ENCODE measurements at places on chromosomes 7 and 10. TPM values are rescaled to one million over a fixed set of nuclear protein-coding genes. Genes with fewer than 3 reads are reported as not detected.

- H3K4me1 ChIP-seq: no peaks in the 10 kb centered on the region
- no peak overlapping the region for H3K27ac ChIP-seq
- peak overlapping the region; percentile 52 for H3K4me3 ChIP-seq
- no peaks in the 10 kb centered on the region for H3K27me3 ChIP-seq
- no peaks in the 10 kb centered on the region for H3K36me3 ChIP-seq
Measured at GRCh38 chr10:43202657-43203447, 64.0 kb downstream of the RASGEF1A start.

DNA sequence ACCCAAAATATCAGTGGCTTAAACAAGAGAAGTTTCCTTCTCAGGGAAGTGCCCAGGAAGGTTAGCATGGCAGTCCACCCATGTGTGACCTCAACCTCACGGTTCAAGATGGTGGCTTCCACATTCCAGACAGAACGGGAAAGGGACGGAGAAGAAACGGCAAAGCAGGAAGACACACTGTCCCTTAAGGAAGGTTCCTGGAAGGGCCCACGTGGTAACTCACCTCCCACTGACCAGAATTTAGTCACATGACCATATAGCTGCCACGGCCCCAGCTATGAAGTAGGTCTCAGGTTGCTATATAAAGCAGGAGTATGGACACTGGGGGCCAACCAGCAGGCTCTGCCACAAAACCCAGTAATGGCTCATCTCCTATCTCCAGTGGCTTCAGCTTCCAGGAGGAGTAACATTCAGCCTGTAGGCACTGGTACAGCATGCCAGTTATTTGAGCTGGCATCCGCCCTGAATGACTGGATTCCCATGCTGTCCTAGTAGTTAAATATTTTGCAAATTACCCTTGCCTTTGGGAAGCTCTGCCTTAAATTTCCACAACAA is 278.5 kb upstream of the KLF14 start:
- H3K36me3 ChIP-seq: no peaks in the 10 kb centered on the region
- H3K4me3 ChIP-seq: no peak overlapping the region
- DNase-seq: no peak
- peak overlapping the region; percentile 74 for H3K27ac ChIP-seq
- H3K4me1 ChIP-seq: peaks cover 86% of the 10 kb centered on the region
- no peaks in the 10 kb centered on the region for H3K27me3 ChIP-seq

- no peak overlapping the region for H3K4me3 ChIP-seq
- H3K4me1 ChIP-seq: peaks cover 3% of the 10 kb centered on the region
- peaks cover 55% of the 10 kb centered on the region for H3K27me3 ChIP-seq
Measured at GRCh38 chr7:100971111-100972001, 2.0 kb downstream of the MUC12 start.

DNA sequence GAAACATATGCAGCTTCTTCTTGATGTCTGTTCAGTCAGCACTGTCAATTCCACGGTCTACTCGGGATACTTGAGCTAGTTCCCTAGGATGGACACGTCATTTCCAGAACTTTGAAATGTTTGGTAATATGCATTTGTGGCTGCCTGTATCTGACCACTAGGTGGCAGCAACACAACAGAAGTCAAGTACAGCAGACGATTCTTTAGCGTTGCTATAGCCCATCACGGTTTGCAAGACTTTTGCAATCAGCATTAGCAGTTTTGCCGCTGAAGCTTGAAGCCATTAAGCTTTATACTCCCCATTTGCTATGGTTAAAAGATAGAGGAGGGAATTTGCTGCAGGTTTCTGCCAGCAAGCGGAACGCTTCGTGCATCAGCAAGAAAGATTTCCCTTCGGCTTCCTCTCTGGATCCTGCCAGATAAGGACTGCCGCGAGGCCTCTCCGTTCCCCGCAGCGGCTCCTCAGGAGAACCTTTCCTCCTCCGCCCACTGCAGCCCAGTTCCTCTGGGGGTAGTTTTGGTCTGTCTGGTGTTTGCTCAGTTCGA is 63.5 kb downstream of the ABCC2 start:
- peak; percentile 70 for DNase-seq
- no peaks in the 10 kb centered on the region for H3K36me3 ChIP-seq
- H3K27me3 ChIP-seq: no peaks in the 10 kb centered on the region
- peaks cover 10% of the 10 kb centered on the region for H3K4me1 ChIP-seq

- H3K27me3 ChIP-seq: no peaks in the 10 kb centered on the region
- DNase-seq: no peak
- H3K4me1 ChIP-seq: peaks cover 8% of the 10 kb centered on the region
- no peaks in the 10 kb centered on the region for H3K36me3 ChIP-seq
Measured at GRCh38 chr10:70494966-70495365, 16.4 kb downstream of the PALD1 start.

- H3K4me1 ChIP-seq: no peaks in the 10 kb centered on the region
- H3K36me3 ChIP-seq: no peaks in the 10 kb centered on the region
- H3K27me3 ChIP-seq: no peaks in the 10 kb centered on the region
- H3K4me3 ChIP-seq: no peak overlapping the region
Measured at GRCh38 chr10:20990604-20991003, 93.5 kb upstream of the NEBL start.

- H3K36me3 ChIP-seq: no peaks in the 10 kb centered on the region
- H3K4me3 ChIP-seq: no peak overlapping the region
- no peaks in the 10 kb centered on the region for H3K4me1 ChIP-seq
- no peak for DNase-seq
- no peak overlapping the region for H3K27ac ChIP-seq
Measured at GRCh38 chr7:69550991-69551390, 47.3 kb upstream of the AUTS2 start.

The LRRN3 gene
- 0.46 TPM for total RNA-seq

- no peak overlapping the region for H3K27ac ChIP-seq
- H3K36me3 ChIP-seq: no peaks in the 10 kb centered on the region
- H3K4me1 ChIP-seq: peaks cover 22% of the 10 kb centered on the region
- H3K27me3 ChIP-seq: peaks cover 99% of the 10 kb centered on the region
- peak overlapping the region; percentile 58 for H3K4me3 ChIP-seq
Measured at GRCh38 chr7:23471106-23471859, 992 bp upstream of the IGF2BP3 start.

The SPDYE2 gene
- not detected for total RNA-seq

The ACADSB gene
- 50.1 TPM for total RNA-seq

- peak overlapping the region; percentile 24 for H3K27ac ChIP-seq
- no peaks in the 10 kb centered on the region for H3K27me3 ChIP-seq
- H3K4me1 ChIP-seq: peaks cover 40% of the 10 kb centered on the region
- peaks cover 13% of the 10 kb centered on the region for H3K36me3 ChIP-seq
- H3K4me3 ChIP-seq: no peak overlapping the region
Measured at GRCh38 chr10:104260775-104261115, 6.1 kb downstream of the GSTO1 start.

DNA sequence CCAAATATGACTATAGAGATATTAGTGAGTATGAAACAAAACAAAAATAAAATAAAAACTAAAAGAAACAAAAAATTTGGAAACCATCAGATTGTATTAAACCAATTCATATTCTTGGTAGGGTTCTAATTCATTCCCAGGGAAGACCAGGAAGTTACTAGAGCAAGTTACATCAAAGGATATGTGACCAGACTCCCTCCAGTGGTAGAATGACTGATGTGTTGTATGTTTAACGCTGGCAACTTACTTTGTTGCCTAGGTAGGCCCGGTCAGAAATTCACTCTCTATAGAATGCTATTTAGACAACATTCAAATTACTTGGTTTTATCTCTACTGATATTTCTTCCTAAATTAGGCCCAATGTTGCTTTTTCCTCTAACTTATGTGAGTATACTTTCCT is 5.2 kb downstream of the PHYHIPL start:
- H3K4me1 ChIP-seq: no peaks in the 10 kb centered on the region
- peaks cover 2% of the 10 kb centered on the region for H3K27me3 ChIP-seq
- H3K4me3 ChIP-seq: no peak overlapping the region
- no peaks in the 10 kb centered on the region for H3K36me3 ChIP-seq

DNA sequence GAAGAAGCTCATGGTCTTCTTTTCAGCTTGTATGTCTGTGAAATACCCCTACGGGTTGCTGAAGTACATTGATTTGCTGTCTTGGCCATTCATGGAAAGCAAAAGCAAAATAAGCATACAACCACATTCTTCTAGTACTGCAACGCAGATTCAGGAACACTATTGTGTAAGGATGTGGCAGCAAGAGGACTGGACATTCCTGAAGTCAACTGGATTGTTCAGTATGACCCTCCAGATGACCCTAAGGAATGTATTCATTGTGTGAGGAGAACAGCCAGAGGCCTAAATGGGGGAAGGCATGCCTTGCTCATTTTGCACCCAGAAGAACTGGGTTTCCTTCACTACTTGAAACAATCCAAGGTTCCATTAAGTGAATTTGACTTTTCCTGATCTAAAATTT is 133.4 kb upstream of the ANKRD1 start:
- H3K4me1 ChIP-seq: peaks cover 14% of the 10 kb centered on the region
- no peak overlapping the region for H3K27ac ChIP-seq
- no peaks in the 10 kb centered on the region for H3K36me3 ChIP-seq

GRCh38 chr10:84204122-84204521 is 9.8 kb downstream of the CDHR1 start:
- H3K27me3 ChIP-seq: no peaks in the 10 kb centered on the region
- H3K36me3 ChIP-seq: no peaks in the 10 kb centered on the region
- H3K4me1 ChIP-seq: no peaks in the 10 kb centered on the region
- no peak overlapping the region for H3K27ac ChIP-seq

The GRID2IP gene
- total RNA-seq: not detected

GRCh38 chr7:28038175-28038797 is 142.3 kb downstream of the JAZF1 start:
- peaks cover 27% of the 10 kb centered on the region for H3K4me1 ChIP-seq
- H3K36me3 ChIP-seq: no peaks in the 10 kb centered on the region
- no peak for DNase-seq

The RELN gene
- total RNA-seq: 0.32 TPM

The EGR2 gene
- 1.2 TPM for total RNA-seq

DNA sequence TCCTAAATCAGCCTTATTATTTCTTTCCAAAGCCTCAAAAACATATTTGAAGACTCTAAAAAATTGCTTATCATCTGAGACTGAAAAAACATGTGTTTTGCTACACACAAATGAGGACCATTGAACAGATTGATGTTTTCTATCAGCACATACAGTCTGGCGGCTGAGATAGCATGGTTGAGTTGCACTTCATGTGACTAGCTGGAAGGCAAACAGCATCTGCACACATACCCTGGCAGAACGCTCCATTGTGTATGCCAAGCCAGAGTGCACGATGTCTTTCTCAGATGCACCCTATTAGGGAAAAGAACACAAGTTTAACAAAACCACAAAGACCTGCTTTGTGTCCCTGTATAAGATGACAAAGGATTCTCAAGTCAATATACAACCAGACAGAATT is 33.0 kb downstream of the FAM25A start:
- H3K4me1 ChIP-seq: peaks cover 8% of the 10 kb centered on the region
- no peak overlapping the region for H3K4me3 ChIP-seq
- no peaks in the 10 kb centered on the region for H3K27me3 ChIP-seq
- DNase-seq: no peak

The HTRA1 gene
- total RNA-seq: 30.8 TPM

GRCh38 chr10:132237871-132238270 is 51.1 kb downstream of the DPYSL4 start:
- no peaks in the 10 kb centered on the region for H3K4me1 ChIP-seq
- no peak overlapping the region for H3K4me3 ChIP-seq
- no peak overlapping the region for H3K27ac ChIP-seq
- H3K27me3 ChIP-seq: no peaks in the 10 kb centered on the region
- H3K36me3 ChIP-seq: no peaks in the 10 kb centered on the region

DNA sequence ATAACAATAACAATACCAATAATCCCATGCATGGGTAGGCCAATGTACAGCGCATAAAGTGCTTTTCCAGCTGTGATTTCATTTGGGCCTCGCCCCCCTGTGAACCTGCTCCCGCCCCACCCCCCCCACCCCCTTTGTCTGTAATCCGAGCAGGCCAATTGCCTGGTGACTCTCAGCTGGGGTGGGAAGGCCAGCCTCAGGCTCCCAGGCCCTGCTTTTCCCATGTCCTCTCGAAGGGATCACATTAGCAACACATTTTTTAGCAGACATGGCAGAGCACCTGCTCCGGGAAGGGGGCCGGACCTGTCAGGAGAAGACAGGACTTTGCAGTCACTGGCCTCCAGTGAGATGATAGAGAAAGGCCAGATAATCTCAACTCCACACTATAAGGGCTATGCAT is 439.3 kb downstream of the RPS24 start:
- no peak for DNase-seq
- H3K4me3 ChIP-seq: no peak overlapping the region
- H3K27me3 ChIP-seq: no peaks in the 10 kb centered on the region
- H3K36me3 ChIP-seq: no peaks in the 10 kb centered on the region
- H3K27ac ChIP-seq: no peak overlapping the region
- no peaks in the 10 kb centered on the region for H3K4me1 ChIP-seq

DNA sequence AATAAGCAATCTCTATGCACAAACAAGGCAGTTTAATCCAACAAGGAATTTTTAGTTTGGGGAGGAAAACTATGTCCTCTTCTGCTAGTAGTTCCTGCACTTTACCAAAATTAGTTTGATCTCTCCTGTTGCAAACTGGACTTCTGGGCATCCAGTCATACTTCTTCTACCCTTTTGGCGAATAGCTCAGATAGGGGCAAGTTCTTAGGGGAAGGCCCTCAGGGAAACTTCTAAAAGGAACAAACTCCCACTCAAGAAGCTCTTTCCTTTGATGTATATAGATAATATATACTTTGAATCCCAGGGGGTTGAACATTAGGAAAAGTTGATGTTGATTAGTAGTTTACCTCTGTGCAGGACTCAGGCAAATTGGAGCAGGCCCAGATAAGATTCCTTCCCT is 21.5 kb upstream of the PPP1R17 start:
- H3K4me1 ChIP-seq: no peaks in the 10 kb centered on the region
- H3K4me3 ChIP-seq: no peak overlapping the region
- no peak overlapping the region for H3K27ac ChIP-seq
- H3K36me3 ChIP-seq: no peaks in the 10 kb centered on the region
- DNase-seq: no peak

DNA sequence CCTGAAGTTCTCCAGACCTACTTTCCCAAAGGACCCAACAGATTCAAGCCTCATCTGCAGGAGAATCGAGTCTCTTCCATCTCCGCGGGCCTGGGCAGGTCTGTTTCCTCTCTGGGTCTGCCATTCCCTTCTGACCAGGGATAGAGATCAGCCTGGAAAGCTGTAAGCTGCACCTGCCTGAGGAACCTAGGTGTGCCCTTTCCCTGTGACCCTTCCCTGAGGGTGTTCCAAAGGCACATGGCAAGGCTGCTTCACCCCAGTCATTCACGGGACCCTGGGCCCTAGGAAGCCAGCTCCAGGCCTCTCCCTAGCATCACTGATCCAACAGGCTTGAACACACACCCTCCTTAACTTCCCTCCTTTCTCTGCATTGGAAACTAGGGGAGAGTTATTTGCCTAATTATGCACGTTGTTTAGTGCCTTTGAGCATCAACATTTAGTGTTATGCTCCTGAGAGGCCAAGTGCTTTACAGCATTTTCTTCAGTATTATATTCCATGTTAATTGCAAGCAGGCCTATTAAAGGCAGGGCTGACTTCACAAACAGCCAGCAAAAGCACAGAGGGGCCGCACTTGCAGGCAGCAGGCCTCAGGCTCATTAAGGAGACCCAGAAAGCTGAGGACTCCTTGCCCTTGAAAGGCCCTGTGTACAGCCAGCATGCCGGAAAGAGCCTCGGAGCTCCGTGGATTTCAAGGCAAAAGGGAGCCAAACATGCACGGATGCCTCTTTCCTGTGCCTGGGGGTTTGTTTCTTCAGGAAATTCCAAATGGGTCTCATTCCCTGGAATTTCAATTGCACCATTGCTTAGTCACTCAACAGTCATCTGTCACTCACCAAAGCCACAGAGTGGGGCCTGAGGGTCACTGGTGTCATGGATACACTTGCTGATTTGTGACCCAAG is 91.0 kb upstream of the FAM20C start:
- H3K4me3 ChIP-seq: no peak overlapping the region
- no peaks in the 10 kb centered on the region for H3K36me3 ChIP-seq
- no peak for DNase-seq
- H3K27me3 ChIP-seq: no peaks in the 10 kb centered on the region

The VGF gene
- total RNA-seq: 0.10 TPM

- no peak for DNase-seq
- no peaks in the 10 kb centered on the region for H3K4me1 ChIP-seq
Measured at GRCh38 chr7:122380992-122381391, 76.4 kb upstream of the FEZF1 start.

The MET gene
- total RNA-seq: 35.4 TPM
